NCI-H524 treated with DMSO at 0.1 percent for 48 hours (cell line): ENCODE measurements at places on chromosomes 7 and 10.

DNA sequence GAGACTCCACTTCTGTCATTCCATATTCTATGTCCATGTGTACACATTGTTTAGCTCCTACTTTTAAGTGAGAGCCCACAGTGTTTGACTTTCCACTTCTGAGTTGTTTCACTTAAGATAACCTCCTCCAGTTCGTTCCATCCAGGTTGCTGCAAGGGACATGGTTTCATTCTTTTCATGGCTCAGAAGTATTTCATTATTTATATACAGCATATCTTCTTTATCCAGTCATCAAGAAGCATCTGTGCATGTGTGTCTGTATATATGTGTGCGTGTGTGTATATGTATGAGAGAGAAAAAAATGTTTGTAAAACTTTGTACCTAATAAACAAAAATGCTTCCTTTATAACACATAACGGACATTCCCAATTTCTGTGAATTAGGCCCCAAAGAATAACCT lies 6.2 kb downstream of the SEC61A2 start:
- DNase-seq: no peak

DNA sequence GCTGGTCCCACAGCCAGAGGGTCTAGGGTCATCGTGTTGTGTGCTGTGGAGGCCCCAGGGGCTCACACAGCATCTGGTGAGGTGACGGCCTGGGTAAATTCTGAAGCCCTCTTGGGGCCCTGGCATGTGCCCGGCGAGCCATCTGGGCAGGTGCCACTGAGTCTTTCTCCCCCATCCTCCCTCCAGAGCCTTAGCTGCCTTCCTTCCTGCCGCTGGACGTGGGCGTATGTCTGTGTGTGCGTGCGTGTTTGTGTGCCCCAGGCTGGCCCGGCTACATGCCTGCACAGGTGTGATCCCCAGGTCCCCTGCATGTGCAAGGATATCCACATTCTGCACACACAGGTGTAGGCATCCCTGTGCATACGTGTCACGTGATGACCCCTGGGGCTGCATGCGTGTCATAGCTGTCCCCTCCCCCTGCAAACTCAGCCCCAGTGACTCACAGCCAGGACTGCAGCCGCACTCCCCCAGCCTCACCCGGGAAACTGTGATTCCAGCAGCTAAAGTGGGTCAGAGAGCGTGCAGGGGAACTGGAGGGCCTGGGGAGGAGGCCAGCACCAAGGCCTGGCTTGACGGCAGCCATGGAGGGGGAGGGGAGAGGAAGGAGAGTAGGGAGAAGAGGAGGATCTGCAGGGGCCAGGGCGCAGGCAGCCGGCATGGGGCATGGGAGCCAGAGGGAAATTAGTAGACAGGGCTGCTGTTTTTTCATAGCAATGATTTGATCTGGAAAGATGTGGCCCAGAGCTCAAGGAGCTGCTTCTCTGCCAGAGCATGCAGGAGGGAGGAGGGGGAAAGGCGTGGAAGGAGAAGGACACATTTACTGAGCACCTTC lies 46.4 kb downstream of the ELFN1 start:
- no peak for DNase-seq

GRCh38 chr7:102288285-102288930 lies 1.7 kb downstream of the SH2B2 start:
- DNase-seq: no peak

DNA sequence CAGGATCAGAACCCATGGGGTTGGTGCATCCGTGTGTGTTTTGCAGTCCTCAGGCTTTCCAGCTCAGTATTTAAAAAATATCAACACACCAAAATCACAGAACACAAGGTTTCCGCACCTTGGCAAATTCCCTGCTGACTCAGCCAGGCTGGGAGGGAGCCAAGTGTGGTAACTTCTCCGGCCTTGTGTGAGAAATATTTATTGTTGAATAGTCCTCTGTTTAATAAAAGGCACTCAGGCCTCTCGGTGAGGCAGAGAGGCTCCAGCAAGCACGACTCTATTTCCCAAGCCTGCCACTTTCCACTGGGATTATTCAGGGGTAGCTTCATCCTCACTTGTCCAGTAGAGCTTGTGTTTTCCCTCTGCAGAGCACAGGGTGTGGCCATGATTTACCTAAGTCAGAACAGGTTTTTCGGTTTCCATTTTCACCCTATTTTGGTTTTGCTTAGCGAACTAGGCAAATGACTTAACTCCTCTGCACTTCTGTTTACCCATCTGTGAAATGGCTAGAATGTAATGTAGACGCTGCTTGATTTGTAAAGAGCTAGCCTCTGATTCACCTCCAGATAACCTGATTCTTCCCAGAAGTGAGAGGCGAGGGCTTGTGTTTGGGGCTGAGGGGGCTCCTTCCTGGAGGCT lies 13.0 kb upstream of the CHST15 start:
- DNase-seq: no peak

DNA sequence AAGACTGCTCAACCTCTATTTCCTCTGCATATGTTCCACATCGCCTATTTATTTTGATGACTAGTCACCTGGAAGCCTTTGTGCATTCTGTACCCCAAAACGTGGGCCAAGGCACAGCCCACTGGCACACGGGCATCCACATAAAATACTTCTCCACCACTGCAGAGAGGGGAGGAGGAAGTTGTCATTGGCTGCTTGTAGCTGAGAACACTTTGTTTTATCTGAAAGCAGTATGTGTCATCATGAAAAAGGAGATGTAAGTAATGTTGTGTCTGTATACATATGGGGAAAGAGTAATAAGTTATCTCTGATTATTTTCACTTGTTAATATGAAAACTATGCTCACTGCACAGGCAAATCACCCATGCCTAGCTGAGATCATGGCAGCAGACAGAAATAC lies 48.2 kb upstream of the AMPH start:
- no peak for DNase-seq

DNA sequence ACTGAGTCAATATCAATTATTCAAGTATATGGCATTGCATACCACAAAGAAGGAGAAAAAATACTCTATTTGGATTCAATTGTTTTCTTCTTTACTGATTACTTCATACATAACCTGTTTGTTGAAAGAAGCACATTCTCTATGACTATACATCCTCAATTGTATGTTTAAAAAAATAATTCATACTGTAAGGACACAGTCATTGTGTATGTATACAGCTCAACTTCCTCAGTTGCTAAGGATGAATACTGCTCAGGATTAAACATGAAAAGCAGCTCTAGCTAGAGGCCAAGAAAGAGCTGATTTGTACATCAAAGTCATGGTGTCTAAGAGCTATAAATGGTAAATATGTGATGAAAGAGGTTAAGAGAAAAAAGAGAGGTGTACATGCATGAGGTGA lies 15.8 kb upstream of the BPGM start:
- no peak for DNase-seq

GRCh38 chr10:63421591-63421990 lies 44.2 kb downstream of the JMJD1C start:
- no peak for DNase-seq

DNA sequence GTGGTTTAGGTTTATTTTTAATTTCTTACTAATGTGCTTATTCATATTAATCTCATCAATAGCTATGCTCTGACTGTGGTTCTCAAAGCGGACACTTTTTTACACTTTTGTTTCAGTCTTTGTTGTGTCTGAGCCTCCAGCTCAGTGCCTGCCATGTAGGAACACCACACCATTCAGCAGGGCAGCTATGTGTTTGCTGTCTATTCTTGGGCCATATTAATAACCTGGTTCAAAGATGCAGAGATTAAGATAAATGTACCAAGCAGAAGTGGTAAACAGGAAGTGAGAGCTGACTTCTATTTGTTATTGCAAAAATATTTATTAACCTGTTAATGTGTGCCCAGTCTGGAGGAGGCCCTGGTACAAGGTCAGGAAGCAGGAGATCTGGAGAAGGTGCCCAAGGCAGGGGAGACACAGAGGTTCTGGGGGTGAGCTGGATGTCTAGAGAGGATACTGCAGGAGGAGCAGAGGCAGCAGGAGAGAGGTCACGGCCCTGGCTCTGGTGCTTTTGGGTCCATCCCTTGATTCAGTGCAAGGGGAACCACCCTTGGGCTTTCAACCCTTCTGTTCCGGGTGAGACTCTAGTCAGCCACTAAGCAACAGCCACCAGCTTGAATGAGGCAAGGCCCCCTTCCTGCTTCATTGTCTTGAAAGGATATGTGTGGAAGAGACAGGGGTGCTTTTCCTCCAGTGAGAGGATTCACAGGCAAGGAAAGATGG lies 1.9 kb downstream of the TBXAS1 start:
- no peak for DNase-seq

- DNase-seq: no peak
Measured at GRCh38 chr7:98470485-98471240, 69.8 kb upstream of the BAIAP2L1 start.

DNA sequence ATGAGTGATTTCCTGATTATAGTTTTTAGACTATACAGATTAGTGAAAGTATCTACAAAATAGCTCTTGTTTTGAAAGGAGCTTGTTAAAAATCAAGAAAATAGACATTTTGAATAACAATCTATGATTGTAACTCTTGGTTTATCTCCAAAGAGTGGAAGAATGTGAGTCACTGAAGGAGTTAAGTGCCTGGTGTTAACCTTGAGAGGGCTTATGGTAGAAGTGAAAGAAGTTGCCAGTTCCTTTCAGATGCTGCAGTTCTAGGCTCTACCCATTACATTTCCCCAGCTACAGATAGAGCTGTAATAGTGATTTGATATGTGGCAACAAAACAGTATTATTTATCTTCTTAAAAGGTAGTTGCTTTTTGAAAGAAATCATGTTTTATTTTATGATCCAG lies 12.7 kb downstream of the NRBF2 start:
- DNase-seq: no peak

- no peak for DNase-seq
Measured at GRCh38 chr7:132350741-132351140, 225.5 kb downstream of the PLXNA4 start.

DNA sequence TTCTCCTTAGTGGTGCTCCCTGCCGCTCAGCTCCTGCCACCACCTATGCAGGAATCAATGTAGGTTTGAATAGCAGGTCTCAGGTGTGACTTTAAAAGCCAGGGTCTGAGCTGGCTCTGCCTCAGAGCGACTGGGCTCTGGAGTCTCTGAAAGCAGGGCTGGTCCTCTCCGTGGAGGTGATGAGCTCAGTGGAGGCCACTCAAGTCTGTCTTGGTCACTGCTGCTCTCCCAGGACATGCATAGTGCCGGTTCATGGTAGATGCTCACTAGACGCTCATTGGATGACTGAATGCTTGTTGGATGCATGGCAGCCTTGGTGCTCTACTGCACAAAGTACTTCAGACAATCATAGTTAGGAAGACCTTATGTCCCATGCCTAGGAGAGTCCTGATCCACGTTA lies 45.1 kb upstream of the PTF1A start:
- DNase-seq: no peak

DNA sequence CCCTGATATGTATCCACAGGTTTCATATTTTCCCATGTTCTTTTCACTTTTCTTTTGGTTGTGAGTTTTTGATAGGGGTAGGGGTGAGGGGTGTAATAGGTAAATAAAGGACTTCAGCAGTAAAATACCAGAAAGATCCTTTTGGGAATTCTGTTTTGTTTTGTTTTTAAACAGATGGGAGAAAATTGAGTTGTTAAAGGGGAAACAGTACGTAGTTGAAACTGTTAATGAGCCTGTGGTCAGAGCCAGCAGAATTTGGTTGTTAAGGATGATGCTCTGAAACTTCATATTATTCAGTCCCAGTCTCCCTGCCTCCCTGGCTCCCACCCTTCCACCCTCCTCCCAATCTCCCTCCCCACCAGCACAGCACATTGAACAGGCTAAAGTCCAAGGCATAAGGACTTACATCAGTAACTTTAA lies 195.9 kb downstream of the CREB5 start:
- no peak for DNase-seq

DNA sequence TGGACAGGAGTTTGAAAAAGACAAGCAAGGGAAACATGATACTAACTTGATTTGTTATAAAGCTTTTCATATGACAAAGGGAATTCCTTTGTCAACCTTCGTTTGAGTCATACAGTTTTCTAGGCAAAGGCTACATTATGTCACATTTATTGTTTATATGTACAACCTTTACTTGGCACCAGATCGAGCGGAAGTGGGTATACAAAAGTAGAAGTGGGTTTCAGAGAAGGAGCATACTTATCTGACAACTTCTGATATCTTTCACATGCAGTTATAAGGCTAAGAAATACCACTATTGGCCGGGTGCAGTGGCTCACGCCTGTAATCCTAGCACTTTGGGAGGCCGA lies 11.0 kb downstream of the STMP1 start:
- DNase-seq: no peak

DNA sequence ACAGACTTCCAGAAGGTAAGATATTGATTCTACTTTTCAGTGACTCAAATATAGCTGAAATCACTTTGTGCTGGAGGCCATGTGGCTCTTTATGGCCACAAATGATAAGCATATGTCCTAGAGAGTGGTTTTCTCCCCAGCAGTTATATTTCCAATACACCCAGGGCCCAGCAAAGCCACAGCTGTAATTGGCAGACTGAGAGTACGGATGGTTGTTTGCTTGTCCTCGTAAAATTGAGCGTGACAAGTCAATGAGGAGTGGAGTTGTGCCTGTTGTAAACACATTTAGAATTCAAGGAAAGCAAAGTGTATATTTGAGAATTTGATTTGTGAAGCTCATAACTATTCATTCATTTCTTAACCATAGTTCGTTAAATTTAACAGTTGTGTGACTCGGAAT lies 201.8 kb downstream of the LHFPL3 start:
- DNase-seq: no peak

DNA sequence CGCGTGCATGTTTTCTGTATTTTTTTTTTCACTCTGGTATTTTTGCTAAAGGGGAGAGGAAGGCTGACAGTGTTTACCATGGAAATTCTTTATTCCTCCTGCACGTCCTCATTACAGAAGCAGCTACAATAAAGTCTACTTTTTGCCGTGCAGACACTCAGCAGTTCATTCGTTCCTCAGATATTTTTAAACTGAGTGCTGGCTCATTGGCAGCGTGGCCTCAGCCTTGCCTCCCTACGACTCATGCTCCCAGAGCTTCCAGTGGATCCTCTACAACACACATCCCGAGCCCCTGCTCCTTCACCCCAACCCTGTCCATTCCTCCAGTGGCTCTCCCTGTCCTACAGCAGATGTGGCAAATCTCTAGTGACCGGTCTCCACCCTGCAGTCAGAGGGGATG lies 239.2 kb upstream of the ZMIZ1 start:
- no peak for DNase-seq

DNA sequence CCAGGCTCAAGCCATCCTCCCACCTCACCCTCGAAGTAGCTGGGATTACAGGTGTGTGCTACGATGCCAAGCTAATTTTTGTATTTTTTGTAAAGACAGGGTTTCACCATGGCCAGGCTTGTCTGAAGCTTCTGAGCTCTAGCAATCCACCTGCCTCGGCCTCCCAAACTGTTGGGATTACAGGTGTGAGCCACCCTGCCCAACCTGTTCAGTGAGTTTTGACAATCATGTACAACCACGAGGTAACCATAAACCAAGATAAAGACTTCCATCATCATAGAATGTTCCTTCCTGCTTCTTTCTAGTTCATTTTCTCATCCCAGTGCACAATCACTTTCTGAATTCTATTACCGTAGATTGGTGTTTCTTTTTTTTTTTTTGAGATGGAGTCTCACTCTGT lies 30.5 kb upstream of the MKRN1 start:
- DNase-seq: no peak

DNA sequence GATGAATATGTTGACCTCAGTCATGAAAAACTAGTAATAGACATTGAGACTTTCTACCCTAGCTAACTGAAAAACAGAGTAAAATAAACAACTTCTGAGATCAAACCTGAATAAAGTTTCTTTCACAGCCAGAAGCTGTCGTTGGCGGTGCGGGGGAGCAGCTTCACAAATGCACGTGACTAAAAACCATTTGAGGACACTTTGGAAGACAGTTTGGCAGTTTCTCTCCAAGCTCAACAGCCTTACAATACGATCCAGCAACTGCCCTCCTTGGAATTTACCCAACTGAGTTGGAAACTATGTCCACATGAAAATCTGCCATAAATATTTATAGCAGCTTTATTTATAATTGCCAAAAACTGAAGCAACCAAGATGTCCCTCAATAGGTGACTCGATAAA lies 63.1 kb downstream of the CYTH3 start:
- DNase-seq: no peak
